ENCODE measurements at places on chromosomes 7 and 10.
A peak's percentile ranks its signal among the peaks of the same experiment; 100 is the strongest.

DNA sequence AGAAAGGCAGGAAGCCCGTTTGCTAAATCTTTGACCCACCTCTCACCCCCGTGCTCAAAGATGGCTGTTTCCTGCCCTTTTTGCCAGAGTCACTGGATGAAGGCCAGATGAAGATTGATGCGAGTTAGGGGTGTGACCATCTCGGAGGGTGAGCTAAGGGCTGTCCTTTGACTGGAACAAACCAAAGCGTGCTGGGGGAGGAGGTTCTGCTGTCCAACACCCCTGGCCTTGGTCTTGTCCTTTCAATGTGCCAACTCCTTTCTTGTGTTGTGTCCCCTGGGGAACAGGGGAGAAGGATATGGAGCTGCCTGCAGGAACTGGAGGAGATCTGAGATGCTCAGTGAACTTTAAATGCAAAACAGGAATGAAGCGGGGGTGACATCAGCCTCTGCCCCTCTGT is 90.3 kb upstream of the ADAM12 start:
- DNase-seq: no peak

DNA sequence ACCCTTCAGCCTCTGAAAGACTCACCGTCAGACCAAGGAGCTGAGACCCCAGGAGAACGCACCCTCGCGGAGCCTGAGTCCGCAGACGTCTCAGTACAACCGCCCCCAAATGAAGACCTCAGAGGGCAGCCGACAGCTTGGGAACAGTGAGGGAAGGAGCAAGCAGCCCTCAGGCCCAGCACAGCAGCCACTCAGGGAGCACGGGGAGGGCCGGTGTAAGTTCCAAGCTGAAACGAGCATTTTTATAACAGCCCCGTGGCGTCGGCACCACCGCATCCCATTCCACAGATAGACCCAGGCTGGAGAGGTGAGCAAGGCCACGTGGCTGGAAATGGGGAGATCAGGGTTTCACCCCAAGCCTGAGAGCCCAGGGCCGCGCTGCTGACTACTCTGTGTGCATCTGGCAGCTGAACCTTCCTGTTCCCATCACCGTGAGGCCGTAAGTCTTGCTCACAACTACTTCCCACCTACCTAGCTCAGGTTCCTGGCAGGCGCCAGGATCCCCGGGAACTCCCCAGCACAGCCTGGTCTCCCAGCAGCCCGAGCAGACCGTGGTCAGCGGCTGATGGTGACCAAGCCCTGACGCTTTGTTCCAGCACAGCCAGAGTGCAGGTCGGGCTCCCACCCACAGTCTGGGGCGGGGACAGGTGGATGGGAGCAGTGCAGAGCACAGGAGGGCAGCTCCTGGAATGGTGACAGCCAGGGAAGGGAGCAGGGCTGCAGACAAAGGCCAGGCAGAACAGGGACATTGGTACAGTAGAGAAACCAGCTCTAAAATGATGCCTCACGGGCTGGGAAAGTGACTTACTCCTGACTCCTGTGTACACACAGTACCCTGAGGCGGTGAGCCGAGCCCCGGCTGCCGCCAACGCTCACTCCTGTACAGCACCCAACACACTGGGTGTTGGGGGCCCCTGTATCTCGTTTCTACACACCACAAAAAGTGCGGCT is 6.1 kb upstream of the NOM1 start:
- DNase-seq: no peak

GRCh38 chr10:88983206-88983605 is 7.4 kb upstream of the FAS start:
- DNase-seq: peak; percentile 49

GRCh38 chr7:128459394-128459878 is 3.8 kb downstream of the HILPDA start:
- DNase-seq: peak; percentile 75

GRCh38 chr7:146136357-146136875 is 19.8 kb downstream of the CNTNAP2 start:
- no peak for DNase-seq

DNA sequence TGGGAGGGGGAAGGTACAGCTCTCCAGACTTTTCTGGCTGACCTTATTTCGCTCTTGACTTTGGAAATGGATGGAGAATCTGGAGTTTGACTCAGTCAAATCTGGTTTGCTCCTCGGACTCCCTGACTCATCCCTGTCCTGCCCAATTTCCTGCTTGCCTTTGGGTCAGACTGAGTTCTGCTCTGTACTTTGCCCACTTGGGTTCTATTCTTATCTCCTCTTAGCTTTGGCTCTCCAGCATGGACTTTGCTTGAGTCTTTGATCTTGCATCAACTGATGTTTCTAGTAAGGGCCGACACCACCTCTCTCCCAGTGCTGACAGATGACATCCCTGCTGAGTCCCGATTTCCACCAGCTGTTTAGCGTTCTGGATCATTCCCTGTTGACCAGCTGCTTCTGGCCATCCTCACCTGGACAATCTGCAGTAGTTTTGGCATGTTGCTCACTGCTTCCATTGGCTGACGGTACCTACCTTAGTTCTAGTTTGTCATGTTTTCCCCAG is 335.3 kb downstream of the SUGCT start:
- no peak for DNase-seq

GRCh38 chr10:75826846-75827245 is 395.4 kb downstream of the LRMDA start:
- DNase-seq: no peak

DNA sequence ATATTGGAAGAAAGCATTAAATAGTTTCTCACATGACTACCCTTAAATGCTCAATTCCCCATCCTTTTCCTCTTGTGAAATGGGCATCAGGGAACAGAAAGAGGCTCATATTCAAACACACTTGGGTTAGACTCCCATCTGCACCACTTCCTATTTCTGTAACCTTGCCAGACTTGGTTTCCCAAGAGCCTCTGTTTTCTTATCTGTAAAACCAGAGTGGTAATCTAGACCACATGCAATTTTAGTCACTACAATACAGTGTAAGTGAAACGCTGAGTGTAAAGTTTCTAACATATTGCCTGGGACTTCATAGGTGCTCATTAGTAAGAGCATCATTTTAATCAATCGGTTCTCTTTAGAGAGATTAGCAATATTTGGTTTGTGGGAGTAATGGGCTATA is 136.3 kb downstream of the SORCS1 start:
- DNase-seq: peak; percentile 97

GRCh38 chr10:62554632-62555199 is 180.5 kb downstream of the ZNF365 start:
- DNase-seq: peak; percentile 61

GRCh38 chr7:151178236-151178635 is 8.8 kb downstream of the ASB10 start:
- DNase-seq: no peak

GRCh38 chr7:12995912-12996469 is 308.6 kb downstream of the ARL4A start:
- DNase-seq: no peak

DNA sequence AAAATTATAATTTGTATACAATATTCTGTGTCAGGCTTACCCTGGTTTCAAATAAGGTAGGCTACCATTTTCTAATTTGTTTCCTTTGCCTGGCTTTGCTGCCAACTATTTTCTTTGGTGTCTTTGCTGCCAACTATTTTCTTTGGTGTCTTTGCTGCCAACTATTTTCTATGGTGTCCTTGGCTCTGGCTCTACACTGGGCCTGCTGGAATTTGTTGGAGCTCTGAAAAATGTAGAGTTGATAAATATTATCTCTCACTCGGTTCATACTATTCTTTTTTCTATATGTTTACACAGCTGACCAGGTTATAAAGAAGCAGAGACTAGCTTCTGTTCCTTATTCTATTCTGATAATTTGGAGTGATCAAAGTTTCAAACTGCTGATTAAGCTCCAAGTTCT is 768.0 kb upstream of the PHF14 start:
- DNase-seq: no peak

GRCh38 chr10:68231817-68232251 is at the start of gene ATOH7:
ATOH7 (minus strand) TSS chr10:68232113; CDS start chr10:68231677, 436 bp downstream.
- DNase-seq: no peak

DNA sequence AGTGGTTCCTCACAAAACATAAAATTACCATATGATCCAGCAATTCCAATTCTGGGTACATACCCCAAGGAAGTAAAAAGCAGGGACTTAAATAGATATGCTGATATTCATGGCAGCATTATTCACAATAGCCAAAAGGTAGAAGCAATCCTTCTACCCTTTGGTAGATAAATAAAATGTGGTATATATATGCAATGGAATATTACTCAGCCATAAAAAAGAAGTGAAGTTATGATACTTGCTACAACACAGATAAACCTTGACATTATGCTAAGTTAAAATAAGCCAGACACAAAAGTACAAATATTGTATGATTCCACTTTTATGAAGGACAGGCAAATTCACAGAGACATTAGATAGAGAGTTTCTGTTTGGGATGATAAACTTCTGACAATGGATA is 13.3 kb downstream of the JMJD1C start:
- DNase-seq: no peak

- DNase-seq: no peak
These were observed 6.9 kb downstream of the MCMBP start for GRCh38 chr10:119865699-119866240.

- DNase-seq: no peak
These were observed 247.9 kb downstream of the PTEN start for GRCh38 chr10:88111294-88111693.

DNA sequence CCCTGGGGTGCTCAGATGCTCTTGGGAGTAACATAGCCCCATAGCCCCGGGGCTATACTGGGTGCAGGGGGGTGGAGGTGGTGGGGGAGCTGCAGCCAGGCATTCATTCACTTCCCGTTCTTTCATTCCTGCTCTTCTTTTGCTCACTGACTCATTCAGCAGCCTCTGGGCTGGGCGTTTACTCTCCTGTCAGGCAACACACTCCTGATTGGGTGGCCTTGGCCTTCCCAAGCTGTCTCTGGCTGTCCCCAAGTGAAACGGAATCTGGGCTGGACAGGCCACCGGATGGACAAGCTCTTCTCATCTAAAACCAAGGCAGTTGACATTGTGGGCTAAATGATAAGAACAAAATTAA is 34.6 kb downstream of the CHST3 start:
- peak; percentile 52 for DNase-seq

- peak; percentile 3 for DNase-seq
These were observed 83.0 kb downstream of the ABCB5 start for GRCh38 chr7:20698469-20698868.
